ENCODE measurements at places on chromosomes 4 and X. TPM values are rescaled to one million over a fixed set of nuclear protein-coding genes. Genes with fewer than 3 reads are reported as not detected.

Gene SMIM31
- not detected for total RNA-seq

DNA sequence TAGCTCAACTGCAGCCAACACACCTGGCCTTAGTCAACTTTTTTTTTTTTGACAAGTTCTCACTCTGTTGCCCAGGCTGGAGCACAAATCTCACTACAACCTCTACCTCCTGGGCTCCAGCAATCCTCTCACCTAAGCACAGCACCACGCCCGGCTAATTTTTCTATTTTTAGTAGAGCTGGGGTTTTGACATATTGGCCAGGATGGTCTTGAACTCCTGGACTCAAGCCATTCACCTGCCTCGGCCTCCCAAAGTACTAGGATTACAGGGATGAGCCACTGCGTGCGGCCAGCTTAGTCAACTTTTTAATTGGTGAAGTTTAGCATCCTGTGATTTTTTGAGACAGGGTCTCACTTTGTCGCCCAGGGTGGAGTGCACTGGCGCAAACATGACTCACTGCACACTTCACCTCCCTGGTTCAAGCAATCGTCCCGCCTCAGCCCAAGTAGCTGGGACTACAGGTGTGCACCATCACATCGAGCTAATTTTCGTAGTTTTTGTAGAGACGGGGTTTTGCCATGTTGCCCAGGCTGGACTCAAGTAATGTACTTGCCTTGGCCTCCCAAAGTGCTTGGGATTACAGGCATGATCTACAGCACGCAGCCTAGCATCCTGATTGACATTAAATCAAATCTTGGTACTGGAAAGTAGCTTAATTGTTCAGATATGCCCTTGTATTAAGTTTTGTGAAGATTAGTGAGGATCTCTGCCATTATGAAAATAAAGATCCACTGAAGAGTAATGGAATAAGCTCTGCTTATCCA, 8.3 kb downstream of the HNRNPDL start:
- DNase-seq: no peak

Gene SLC9B1
- total RNA-seq: 0.10 TPM

DNA sequence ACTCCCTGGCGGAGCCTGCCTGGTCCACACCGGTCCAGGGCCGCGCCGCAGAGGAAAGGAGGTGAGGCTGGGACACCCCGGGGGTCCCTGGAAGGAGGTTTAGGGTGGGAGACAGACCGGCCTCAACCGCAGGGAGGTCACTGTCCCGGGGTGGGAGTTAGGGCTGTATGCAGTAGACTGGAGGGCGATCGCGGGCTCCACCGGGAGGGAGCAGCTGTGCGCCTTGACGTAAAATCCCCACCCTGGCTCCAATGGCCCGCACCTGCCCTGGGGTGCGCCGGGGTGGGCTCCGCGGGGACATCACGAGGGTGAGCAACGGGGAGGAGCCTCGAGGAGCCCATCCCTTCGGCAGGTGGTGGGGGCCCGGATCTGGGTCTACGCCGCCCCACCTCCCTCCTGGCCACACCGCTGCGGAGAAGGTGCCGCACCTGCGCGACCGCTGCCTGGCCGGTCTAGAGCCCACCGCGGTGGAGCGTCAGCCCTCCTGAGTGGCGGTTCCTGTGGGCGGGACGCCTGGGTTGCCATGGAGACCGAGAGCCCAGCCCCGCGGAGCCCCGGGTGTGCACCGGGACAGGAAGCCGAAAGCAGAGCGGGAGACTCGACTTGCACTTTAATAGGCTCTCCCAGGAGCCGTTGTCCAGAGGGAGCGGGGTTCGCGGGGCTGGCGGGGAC, 105.1 kb downstream of the ADRA2C start:
- no peak for DNase-seq

DNA sequence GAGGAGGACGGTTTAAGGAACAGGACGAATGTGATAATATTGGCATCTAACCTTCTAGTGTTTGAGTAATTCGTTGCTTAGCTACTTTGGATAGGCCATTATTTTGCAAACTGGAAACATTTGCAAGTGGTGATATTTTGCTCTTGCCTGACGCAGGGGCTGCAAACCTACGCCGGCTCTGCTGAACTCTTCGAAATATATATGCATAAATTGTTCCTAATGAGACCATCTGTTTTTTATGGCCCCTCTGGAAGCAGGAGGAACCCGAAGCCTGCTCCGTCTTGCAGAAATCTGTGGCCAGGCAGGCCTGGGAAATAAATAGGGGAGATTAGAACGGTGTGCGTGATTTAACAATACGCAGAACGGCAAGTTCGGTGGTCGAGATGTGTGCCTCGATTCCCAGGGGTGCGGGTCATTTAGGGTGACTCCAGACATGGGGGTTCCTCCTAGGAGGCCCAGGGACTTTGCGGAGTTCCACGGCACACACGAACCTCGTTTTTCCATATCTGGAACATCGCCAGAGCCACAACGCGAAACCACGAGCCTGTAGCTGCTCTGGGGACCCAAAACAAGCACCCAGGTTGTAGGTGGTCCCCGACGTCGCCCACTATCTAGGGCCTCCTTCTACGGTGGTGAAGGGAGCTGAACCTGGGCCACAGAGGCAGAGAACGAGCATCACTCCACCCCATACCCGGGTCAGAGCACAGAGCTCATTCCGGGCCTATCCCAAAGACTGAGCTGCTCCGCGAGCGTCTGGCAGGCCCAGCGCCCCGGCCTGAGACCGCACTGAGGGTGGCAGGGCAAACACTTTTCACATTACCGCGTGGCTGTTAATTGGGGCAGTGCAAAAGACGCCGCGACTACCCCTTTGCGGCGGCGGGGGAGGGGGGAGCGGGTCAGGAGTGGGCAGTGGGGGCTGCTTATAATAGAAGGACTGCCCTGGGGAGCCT, 89.7 kb downstream of the BCOR start:
- DNase-seq: no peak

Gene SCFD2
- total RNA-seq: 16.2 TPM

Gene FDCSP
- not detected for total RNA-seq

Gene DUSP9
- total RNA-seq: 9.0 TPM

DNA sequence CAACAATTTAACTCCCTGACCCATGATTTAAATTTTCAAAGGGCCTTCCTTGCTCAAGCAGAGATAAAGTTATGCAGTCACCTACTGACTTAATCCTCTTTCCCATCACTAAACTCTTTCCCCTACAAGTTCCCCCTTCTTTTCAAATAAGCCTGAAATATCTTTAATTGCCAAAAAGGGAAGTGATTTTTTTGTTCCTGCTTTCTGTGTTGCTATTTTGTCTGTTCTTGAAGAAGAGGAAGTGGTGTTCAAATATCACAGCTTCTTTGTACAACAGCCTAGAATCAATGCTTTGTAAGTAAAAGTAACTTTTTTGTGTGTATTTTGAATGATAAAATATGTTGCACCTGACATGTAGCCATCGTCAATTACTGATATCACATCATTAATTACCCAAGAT, 595.9 kb downstream of the CENPC start:
- no peak for DNase-seq

Gene YY2
- total RNA-seq: 4.3 TPM

Data from A172 (cell line).